ENCODE measurements at places on chromosomes 5 and 9.

GRCh38 chr5:137313526-137314175 lies 185.5 kb downstream of the SPOCK1 start:
- DNase-seq, result no peak

DNA sequence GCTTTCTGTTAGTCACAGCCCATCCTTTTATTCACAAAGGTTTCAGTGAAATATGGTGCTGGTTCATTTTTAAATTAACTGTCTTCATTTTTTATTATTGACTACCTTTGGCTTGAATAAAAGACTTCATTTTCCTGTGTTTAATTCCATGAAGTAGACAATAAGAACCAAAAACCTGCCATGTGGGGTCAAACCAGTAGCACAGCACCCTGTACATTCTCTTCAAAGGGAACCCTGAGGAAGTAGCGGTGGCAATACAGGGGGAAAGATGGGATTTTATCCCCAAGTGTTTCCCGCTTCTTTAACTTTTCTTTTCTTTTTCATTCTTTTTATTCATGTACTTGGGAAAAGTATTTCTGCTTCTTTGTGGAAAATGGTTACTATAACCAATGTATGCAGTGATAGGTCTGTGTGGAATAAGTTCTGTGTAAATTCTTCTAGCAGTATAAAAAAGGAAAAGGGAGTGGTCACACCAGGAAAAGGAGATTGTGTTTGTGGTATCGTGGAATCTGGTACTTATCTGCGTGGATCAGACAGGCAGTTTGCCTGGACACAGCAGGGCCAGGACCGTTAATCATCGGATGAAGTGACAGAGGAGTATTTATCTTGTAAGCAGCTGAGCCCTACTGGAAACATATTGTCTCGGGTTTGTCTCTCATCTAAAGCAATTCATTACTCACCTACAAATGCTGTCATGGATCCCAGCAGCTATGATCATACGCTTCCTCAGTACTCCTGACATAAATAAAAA lies 94.2 kb downstream of the PPIC start:
- no peak for DNase-seq

GRCh38 chr5:19555436-19555835 lies 432.6 kb downstream of the CDH18 start:
- DNase-seq, result no peak

GRCh38 chr5:143968071-143968878 lies 156.3 kb downstream of the HMHB1 start:
- DNase-seq, result no peak

DNA sequence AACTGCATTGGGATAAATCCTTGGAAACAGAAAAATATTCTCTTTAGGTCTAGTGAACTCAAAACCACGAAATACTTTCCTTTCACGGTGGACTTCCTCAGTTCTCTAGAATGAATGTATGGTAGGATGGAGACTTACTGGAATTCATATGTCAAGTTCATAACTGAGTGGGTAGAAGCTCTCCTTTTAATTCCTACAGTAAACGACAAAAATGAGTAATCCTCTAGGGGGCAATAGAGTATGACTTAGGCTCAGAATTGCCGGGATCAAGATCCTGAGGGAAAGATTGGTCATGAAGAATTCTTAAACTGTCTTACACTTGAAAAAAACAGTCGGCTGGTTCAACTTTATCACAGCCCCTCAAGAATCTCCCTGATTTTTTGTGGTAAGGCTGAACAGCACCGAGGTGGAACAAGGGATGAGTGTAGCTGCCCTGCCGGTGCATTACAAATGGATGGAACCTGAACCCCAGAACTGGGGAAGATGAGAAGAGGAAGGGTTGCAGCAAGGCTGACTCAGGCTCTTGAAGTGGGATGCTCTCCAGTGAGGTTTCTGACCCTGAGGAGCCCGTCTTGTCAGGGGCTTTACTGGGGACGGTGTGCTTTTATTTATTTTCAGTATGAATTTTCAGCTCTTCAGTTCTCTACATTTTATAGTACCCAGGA lies 14.0 kb upstream of the LOX start:
- no peak for DNase-seq

DNA sequence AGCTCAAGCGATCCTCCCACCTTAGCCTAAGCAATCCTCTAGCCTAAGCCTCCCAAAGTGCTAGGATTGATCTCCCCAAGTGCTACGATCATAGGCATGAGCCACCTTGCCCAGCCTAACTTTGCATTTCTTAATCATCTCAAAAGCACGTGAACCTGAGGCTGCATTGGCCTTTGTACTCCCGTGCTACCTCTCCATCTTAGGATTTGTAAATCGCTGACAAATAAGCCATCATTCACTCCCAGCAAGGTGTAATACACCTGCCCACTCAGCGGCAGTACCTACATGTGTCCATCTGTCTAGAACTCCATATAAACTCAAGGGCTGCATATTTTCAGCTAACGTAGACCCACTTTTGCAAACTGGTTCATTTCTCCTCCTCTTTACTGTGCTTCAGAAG lies 2.8 kb downstream of the ANKH start:
- DNase-seq, result no peak

- no peak for DNase-seq
Observed at GRCh38 chr9:108787690-108788048, 68.1 kb downstream of the ACTL7B start.

GRCh38 chr5:103434057-103434456 lies 128.5 kb downstream of the NUDT12 start:
- DNase-seq, result no peak

DNA sequence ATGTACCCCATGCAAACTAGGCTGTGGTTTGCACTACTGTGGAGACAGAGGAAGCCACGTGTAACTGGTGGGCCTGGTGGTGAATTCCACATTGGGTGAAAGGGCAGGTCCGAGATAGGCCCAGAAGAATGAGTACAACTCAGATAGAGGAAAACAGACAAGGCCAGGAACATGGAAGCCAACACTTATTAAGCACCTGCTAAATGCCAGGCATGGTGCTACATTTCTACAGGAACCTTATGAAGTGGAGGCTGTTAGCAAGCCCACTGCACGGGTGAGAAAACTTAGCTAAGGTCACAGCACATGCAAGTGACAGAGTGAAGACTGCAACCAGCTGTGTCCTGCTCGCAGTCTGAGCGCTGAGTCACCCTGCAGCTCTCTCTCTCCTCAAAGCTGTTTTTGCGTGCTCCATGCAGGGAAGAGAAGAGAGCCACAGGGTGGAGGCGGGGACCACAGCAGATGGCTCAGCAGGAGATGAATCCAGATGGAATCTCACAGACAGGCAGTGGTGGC lies 65.5 kb upstream of the SPTLC1 start:
- DNase-seq, result no peak

- no peak for DNase-seq
Observed at GRCh38 chr5:133360693-133361472, 251.5 kb downstream of the FSTL4 start.

DNA sequence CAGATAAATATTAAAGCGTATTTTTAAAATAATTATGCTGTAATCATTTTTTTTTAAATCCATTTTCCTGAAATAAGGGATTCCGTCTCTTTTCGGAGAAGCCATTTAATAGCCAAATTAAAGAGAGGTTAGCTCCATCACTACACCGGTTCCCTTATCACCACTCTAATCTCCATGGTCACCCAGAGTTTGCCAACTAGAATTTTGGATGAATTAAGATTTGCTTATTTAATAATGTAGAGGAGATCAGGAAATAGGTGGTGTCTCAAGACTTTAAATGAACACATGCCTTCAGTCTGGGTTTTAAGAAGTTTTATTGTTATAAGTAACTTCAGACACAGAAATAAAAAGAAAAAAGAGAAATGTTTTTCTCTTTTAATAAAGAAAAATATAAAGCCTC lies 151.7 kb downstream of the TTC39B start:
- DNase-seq, result no peak

GRCh38 chr5:1380011-1380817 lies 35.3 kb upstream of the CLPTM1L start:
- DNase-seq, result peak; percentile 66

GRCh38 chr9:114094971-114095370 lies 4.1 kb downstream of the KIF12 start:
- DNase-seq, result no peak

- DNase-seq, result no peak
Observed at GRCh38 chr5:53350368-53350767, 130.1 kb upstream of the FST start.

GRCh38 chr5:179762079-179762780 lies 29.6 kb downstream of the MAML1 start:
- peak; percentile 35 for DNase-seq

DNA sequence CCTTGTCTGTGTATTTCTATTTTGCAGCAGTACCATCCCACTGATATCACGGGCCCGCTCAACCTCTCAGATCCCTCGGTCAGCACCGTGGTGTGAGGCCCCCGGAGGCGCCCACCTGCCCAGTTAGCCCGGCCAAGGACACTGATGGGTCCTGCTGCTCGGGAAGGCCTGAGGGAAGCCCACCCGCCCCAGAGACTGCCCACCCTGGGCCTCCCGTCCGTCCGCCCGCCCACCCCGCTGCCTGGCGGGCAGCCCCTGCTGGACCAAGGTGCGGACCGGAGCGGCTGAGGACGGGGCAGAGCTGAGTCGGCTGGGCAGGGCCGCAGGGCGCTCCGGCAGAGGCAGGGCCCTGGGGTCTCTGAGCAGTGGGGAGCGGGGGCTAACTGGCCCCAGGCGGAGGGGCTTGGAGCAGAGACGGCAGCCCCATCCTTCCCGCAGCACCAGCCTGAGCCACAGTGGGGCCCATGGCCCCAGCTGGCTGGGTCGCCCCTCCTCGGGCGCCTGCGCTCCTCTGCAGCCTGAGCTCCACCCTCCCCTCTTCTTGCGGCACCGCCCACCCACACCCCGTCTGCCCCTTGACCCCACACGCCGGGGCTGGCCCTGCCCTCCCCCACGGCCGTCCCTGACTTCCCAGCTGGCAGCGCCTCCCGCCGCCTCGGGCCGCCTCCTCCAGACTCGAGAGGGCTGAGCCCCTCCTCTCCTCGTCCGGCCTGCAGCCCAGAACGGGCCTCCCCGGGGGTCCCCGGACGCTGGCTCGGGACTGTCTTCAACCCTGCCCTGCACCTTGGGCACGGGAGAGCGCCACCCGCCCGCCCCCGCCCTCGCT lies 1.9 kb downstream of the LRRC26 start:
- DNase-seq, result no peak

DNA sequence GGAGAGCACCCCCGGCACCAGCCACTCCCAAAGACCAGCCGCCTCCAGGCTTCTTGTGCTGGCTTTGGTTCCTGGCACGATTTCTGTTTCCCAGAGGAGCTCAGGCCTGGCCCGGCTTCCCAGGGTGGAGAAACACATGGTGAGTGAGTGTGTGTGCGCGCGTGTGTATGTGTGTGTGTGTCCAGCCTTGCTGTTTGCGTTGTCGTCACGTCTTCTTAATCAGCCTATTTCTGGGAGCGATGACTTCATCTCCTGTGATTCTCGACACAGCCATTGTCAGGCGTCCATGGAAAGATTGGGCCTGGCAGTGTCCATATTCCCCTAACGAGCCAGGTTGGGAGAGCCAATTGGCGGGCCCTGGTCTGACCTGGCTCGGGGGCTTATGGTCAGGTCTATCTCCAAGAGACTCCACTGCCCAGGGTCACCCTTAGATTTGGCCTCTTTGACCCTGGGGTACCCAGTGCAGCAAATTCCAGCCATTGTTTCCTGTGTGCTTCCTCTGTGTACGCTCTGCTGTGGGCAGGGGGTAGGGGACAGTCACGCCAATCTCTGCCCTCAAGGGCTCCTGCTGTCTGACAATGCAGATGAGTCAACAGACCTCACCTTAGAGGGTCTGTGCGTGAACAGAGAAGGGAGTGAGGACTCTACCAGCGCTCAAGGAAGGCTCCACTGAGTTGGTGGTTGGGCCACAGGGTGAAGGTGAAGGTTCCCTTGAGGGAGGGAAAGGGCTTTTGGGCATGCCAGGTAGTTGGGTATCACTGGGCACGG lies 73.8 kb downstream of the DAB2IP start:
- DNase-seq, result no peak

- DNase-seq, result no peak
Observed at GRCh38 chr9:37369671-37370070, 52.8 kb upstream of the GRHPR start.

All from CD4-positive, alpha-beta T cell treated with Interleukin-1 beta for 1 hour (primary cell).